Bronchial epithelial cell (primary cell): ENCODE measurements at places on chromosomes 4 and X.

DNA sequence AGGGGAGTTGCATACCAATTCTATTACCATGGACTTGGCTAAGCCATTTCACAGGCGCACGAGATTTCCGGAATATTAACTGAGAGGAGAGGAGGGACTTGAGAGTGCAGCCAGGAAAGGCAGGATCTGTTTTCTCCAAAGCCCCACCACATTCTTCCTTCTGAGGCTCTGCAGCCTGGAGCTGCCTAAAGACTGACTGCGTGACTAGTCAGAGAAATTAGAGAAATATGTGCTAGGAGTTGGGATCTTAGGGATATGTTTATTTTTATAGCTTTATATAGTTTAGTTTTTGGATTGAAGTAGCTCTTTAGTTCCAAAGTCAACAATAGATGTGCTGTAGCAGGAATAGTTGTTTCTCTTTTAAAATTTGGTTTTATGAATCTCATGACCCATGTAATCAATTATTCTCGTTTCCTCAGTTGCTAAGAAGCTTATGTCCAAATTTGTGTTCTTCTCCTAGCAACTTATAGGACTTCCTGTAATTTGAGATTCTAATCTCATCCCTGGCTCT is 300.1 kb upstream of the DDX53 start:
- DNase-seq: peak; percentile 5

DNA sequence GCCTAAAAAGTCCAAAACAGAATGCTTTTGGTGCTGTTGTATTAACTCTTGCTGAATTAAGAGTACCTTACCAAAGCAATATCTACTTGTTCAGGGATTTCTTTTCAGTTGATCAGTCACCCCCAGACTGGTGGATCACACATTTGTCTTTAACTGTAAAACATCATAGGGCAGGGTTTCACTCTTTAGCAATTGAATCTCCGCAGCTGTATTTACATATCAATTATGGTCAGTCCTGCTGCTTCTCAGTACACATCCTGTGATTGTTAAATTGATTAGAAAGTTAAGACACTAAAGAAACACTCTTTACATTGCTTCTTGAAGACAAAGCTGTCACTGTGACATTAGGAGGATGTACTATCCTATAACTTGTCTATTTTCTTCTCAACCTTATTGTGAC is 277.1 kb upstream of the ADGRL3 start:
- no peak for DNase-seq

DNA sequence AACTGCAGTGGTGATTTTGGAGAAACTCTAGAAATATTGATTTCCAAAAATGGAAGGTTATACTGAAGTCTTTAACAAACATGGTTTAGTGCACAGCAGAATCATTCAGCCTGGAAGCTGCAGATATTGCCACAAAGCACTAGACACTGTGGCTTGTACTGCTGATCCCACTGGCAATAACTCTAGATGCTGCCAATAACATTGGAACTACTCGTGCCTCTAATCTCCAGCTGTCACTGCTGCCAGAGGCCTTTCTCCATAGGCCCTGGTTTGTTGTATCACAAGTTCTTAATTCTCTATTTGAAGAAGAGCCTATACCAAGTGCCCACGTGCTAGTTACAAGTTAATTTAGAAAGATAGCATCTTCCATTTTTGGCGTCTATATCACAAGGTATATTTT is 19.3 kb downstream of the DMP1 start:
- no peak for DNase-seq

DNA sequence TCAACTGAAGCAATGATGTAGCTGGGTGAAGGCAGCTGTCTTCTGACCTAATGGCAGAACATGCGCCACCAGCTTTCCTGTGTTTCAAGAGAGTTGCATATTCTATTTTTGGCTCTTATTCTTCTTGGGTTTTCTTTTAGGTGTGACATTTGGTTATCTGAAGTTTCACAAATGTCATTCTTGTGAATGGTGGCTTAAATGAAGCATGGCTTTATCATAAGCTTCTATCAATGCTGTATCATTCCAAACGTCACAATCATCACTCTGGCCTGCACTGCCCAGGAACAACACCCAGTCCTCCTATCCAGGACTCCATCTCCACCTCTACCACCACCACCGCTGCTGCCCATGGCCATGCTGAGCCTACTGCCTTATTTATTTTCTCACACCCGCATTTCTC is 69.7 kb upstream of the WWC2 start:
- no peak for DNase-seq

GRCh38 chr4:183517194-183517593 is 12.3 kb downstream of the ING2 start:
- no peak for DNase-seq

DNA sequence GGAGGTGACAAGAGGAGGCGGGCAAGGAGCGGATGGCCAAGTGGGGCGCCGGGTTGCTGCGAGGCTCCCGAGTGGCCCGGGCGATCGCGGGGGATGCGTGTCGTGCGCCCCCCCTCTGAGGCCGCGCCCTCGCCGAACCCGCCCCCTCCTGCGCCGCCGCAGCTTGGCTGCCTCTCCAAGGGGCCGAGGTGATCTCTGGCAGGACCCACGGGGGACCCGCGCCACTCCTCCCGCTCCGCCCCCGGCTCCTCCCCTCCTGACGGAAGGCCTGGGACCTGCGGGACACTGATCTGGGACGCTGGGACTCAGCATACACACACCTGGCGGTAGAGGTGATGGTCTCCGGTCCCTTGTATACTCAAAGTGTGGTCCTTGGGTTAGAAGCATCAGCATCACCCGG is 21.9 kb upstream of the FAM47C start:
- no peak for DNase-seq

DNA sequence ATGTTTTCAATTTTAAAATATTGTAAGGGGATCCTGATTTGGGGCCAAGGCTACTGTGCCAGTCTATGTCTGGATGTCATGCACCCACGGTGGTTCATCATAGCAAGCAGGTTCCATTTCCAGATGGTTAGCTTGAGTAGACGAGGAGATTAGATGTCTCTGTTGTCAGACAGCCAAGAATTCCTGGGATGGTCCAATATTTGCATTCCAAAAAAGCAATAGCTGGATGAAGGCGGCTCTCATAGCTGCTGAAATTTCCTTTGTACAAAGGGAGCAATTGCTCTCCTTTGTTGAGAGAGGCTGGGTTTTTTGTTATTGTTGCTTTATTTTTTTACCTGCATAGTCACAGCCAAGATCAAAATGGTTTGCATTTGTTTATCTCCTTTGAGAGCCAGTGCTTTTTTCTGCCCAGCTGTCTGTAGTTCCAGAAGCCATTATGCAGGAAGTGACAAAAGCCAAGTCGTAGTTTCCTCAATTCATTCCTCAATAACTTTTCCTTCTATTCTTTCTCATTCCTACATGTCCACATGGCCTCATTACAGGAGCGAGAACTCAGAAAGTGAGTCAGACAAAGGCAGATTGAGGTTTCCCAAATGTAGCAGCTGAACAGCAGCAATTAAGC is 107.9 kb downstream of the MMRN1 start:
- DNase-seq: no peak

DNA sequence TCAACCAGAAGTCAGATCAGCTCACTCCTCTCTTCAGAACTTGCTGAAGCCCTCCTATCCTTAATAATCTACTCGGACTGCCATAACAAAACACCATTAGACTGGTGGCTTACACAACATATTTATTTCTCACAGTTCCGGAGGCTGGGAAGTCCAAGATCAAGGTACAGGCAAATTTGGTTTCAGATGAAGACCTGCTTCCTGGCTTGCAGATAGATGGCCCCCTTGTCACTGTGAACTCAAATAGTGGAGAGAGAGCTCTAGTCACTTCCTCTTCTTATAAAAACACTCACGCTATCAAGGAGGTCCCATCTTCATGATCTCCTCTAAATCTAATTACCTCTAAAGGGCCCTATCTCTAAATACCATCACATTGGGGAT is 125.1 kb downstream of the CAMK2D start:
- DNase-seq: no peak

- no peak for DNase-seq
These were observed 86.2 kb upstream of the KIT start for GRCh38 chr4:54571293-54572151.

GRCh38 chr4:96097040-96097607 is 257.2 kb downstream of the PDHA2 start:
- DNase-seq: peak; percentile 83

GRCh38 chrX:136395271-136395670 is 92.5 kb upstream of the BRS3 start:
- peak; percentile 76 for DNase-seq

GRCh38 chr4:38011511-38012162 is 51.4 kb downstream of the PTTG2 start:
- no peak for DNase-seq

- DNase-seq: no peak
These were observed 71.3 kb upstream of the ACSL1 start for GRCh38 chr4:184896868-184897715.

- no peak for DNase-seq
These were observed 101.1 kb upstream of the TEX13D start for GRCh38 chrX:124231451-124231759.

DNA sequence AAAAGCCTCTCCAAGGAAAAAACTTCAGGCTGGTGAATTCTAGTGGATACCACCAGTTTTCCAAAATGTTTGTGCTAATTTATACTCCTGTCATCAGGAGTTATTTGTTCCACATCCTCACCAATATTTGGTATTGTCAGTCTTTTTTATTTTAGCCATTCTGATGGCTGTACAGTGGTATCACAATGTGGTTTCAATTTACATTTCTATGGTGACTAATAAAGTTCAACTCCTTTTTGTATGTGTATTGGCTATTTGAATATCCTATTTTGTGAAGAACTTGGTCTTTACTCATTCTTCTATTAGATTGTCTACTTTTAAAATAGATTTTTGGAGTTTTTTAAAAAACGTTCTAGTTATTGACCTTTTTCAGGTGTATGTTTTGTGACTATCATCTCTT is 33.0 kb upstream of the FRAS1 start:
- no peak for DNase-seq
